ENCODE measurements at places on chromosomes 13 and 19.

DNA sequence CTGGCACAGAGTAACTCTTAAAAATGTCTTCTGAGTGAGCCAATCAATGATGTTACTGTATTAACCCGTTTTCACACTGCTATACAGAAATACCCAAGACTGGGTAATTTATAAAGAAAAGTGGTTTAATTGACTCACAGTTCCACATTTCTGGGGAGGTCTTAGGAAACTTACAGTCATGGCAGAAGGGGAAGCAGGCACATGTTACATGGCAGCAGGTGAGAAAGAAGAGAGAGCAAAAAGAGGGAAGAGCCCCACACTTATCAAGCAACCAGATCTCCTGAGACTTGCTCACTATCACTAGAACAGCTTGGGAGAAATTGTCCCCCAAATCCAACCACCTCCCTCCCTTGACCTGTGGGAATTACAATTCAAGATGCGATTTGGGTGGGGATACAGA, 97.6 kb upstream of the MIR17HG start:
- no peak for DNase-seq

- DNase-seq, result no peak
These were observed 174.5 kb downstream of the USP12 start for GRCh38 chr13:26996965-26997752.

- DNase-seq, result no peak
These were observed 4.7 kb downstream of the AKAP11 start for GRCh38 chr13:42276683-42277082.

DNA sequence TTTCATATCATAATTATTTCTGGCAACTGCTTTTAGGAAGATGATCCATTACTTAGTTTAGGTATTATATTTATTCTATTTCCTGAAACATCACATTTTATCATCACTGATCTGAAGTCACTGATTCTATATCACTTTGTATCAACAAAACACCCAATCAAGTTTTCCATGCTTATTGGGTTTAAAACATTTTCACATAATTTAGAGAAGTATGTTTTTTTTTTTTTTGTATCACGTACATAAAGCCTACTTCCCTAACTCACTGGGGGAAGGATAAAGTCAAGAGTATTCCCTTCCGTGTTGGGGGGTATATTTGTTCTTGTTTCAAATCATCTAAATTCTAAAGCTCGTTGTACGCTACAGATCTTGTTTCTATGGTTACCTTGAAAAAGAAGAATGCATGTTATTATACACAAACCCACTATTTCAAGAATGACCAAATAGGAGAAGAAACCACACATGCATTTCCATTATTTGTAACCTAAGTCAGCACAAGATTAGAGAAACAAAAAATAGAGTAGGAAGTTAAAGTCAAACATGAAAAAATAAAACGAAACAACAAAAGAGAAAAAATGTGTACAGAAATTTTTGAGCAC, 637.2 kb upstream of the MIR17HG start:
- no peak for DNase-seq

DNA sequence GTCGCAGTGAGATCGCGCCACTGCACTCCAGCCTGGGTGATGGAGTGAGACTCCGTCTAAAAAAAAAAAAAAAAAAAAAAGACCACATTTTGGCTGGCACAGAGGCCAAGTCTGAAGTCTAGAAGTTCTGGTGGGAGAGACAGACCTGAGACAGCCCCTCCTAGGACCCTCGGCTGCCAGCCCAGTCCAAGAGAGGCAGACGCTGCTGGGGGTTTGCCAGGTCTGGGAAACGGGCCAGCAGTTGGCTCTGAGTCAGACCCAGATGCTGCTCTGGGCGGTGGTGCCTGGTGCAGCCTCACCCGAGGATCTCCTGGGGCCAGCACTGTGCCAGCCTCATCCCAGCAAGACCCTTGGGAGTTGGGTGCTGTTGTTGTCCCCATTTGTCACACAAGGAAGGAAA, 5.8 kb downstream of the FCHO1 start:
- DNase-seq, result no peak

GRCh38 chr13:20231839-20232555, at the start of gene GJB6:
Gene GJB6, minus strand, starts transcription at chr13:20232319. Its CDS starts 8,839 bp downstream, at chr13:20223480.
- peak; percentile 19 for DNase-seq

- no peak for DNase-seq
These were observed 844.5 kb downstream of the DIAPH3 start for GRCh38 chr13:59319276-59319675.

DNA sequence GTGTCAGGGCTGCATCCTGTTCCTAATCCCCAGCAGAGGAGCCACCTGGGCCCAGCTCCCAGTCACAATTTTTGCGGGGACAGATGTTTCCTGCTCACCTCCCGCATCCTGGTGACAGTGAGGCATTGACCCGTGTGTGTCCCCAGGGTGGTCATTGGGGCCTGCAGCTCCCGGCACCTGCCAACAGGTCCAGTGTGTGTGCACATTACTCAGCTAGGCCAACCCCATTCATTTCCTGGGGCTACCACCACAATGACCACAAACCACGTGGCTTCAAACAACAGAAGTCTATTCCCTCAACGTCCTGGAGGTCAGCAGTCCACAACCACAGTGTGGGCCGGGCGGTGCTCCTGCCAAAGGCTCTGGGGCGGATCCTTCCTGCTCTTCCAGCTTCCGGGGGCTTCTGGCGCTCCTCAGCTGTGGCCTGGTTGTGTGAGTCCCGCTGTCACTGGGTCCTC, 11.9 kb upstream of the F2RL3 start:
- no peak for DNase-seq

DNA sequence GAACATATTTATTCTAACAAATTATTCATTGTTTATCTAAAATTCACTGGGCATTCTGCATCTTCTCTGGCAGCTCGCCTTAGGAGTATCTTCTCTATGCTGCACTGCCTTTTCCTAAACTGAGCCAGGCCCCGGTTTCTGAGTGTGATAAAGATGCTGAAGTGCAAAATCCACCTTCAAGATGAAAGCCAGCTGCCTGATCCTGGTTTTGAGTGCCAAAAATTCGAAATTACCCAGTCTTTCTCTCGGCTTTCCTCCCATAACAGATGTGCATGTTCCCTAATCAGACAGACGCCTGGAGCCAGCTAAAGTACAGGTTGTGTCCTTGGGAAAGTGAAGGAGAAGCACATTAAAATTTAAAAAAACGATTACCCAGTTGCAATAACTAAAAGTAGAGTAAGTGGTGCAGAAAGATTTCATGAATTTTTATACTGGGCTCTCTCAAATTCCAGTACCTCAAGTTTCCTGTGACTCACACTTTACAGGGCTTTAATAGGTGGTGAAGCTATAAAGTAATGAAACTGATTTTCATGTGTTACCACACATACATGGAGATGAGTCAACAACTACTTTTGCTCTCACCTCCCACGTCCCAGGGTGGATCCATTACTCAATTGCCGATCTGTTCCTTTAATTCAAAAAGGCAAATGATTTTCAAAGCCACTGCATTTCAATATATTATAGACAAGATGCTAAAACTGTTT, 65.0 kb upstream of the GTF2F2 start:
- no peak for DNase-seq

GRCh38 chr19:639253-640160, at the start of gene FGF22:
Gene FGF22, plus strand, starts transcription at chr19:639879. Its CDS starts 47 bp downstream, at chr19:639926.
- DNase-seq, result peak; percentile 97

DNA sequence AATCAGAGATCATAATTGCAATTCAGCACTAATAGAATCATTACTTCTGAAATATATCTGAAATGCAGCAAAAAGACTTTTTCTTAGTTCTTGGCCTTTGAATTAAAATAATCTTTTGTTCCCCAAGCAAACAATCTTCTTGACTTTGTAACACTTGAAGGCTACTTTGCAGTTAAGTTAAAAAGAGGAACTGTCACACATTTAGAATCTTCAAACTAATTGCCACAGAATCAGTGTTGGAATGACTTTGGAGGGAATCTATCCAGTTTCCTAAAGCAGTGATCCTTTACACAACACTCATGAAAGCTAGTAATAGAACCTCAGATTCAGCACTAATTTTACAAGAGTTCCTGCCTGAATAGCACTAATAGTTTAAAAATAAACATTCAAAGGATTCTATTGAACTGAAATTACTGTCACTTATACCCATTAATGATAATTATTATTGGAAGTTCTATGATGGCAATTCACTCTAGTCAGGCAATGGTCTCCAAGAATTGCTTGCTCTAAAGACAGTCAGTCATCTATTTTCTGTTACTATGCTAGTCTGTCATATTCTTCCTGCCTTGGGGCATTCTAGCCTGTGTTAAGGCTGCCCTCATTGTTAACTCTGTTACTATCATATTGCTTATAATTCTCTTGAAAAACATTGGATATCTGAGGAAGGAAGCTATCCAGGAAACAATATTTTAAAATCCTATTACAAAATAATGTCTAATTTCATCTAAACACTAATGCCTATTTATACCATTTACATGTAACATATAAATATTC, 362.4 kb downstream of the DIAPH3 start:
- no peak for DNase-seq

DNA sequence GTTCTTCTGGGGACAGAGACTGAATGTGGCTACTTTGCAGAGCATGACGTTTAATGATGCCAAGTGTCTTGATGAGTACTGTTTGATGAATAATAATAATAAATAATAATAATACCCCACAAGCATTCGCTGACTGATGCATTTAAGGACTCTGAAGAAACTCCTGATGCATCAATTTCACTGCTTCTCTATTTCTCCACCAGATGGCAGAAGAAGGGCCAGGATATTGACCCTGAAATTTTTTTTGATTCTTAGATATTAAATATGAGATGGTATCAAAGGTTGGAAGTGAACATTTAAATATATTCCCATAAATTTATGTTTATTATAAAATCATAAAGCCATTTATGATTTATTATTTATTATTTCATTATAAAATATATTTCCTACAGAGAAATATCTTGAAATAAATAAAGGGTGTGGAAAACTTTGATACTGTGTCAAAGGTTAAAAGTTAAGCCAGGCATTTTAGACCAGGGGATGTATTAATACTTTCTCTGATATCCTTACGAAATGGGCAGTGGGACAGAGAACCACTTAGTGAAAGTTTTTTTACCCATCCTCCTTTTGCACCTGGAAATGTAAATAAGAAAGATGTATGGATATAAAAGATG, 170.9 kb downstream of the LACC1 start:
- DNase-seq, result no peak

DNA sequence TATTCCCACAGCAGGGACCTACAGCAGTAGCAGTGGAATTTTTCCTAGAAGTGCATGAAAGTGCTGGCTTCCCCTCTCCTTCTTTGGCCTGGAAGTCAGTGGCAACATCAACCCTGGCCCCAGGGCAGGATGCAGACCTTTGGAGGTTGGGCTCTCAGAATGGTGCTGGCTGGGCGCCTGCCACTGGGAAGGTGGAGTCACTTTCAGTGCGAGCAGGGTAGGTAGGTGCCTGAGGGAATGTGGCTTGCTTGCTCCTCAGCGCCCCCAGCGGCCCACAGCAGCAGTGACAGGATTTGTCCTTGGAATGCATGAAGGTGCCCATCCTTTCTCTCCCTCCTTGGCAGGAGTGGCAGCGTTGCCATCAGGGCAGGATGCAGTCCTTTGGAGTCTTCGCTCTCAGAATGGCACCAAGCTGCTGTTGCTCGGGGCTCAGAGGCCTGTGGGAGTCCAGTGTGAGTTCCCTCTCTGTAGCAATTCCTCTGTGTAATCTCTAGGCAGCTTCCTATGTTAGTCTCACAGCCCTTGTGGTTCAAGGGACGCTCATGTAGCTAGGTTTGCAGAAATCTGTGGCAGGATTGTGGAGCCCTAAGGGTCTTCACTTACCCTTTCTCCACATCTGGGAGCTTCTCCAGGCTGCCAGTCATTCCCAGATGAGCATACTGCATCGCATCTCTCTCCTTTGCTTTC, 354.4 kb upstream of the DACH1 start:
- DNase-seq, result no peak

- DNase-seq, result no peak
These were observed 252.1 kb downstream of the DCLK1 start for GRCh38 chr13:35879111-35879510.

DNA sequence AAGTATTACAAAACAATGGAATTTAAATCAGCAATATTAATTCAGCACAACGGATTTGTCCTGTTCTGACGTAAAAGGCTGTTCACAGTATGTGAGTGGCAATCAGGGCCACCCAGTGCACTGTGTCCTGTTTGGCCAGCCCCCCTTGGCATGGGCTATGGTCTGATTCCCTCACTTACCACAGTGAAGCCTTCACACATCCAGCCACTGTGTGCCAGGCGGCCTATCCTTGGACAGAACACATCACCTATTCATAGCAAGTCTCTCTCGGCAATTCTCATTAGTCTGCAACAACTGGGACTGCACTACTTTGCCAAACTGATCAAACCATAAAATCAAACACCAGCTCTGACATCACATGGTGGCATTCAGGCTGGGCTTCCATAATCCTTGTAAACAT, 221.5 kb upstream of the TSHZ3 start:
- no peak for DNase-seq

- no peak for DNase-seq
These were observed 2.4 kb upstream of the FPR1 start for GRCh38 chr19:51754109-51754508.

DNA sequence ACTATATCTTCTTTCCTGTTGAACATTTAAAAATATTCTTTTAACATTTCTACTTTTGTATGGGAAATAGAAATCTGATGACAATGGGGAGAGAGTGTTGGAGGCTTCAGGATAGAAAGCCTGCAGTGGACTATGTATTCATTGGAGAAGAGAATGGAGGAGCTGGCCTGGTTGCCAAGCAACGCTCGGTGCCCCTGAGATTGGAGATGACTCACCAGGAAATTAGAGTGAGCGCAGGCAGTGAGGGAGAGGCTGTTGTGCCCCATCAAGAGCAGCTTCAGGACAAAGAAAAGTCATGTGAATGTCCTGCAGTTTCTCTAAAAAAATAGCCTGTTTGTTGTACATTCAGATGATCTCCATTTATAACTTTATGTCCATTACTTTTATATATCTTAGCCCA, 48.7 kb upstream of the ZNF835 start:
- DNase-seq, result no peak

DNA sequence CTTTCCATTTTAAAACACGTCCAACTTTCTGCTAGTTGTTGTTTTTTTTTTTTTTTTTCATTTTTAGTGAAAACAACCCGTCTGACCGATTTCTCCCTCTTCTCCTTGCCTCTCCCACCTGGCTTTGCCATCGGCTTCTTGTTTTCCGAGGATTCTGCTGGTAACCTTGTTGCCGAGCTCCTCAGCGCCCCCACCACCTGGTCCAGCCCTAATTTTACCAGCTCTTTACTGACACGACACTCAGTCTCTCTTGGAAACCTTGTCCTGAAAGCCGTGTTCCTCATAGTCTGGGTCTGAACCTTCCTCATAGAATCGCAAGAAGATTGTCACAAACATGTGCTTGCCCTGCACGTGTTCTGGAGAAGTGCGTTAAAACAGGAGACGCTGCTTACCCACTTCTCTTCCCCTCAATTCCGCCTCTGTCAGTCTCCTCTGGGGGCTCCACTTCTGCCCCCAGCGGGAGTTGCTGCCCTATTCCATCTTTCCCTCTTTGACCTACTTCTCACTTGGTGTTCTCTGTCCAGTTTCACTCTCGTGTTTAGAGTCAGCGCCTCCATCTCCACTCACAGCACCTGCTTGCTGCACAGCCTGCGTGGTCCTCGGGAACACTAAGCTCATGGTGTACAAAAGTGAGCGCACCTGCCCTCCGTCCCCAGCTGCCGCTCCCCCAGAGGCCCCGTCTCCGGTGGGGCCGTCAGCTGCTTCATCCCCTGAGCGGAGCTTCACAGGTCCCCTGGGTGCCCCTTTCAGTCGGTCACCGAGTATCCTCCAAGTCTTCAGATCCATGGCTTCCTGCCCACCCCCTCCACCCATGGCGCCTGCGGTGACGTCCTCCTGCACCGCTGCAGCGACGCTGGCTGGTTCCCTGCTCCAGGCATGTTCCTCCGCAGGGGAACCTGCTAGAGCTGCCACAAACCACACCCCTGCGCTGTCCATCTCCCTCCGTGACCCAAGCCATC, 65.1 kb downstream of the TM9SF2 start:
- DNase-seq, result no peak

GRCh38 chr19:49567861-49568441, 12.4 kb downstream of the NOSIP start:
- DNase-seq, result peak; percentile 72
